ENCODE measurements at places on chromosomes 12 and 14.

DNA sequence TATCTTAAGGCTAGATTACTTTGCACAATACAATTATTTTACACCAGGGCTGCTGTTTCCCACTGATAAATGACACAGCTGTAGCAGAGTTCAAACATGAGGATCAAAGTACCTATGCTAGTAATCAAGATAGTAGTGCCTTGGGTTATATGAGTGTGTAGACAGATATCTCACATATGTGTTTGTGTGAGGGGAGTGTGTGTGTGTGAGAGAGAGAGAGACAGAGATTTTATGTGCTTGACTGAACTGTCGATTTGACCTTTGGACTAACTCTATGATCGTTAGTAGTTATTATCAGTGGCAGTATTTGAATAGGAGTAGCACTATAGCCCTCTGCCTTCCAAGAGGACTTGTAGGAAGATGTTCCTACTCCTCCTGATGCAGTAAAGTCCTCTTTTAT lies 15.5 kb downstream of the PLEKHA5 start:
- DNase-seq = no peak

- no peak for DNase-seq
These were observed 41.3 kb downstream of the SLC16A7 start for GRCh38 chr12:59636945-59637691.

DNA sequence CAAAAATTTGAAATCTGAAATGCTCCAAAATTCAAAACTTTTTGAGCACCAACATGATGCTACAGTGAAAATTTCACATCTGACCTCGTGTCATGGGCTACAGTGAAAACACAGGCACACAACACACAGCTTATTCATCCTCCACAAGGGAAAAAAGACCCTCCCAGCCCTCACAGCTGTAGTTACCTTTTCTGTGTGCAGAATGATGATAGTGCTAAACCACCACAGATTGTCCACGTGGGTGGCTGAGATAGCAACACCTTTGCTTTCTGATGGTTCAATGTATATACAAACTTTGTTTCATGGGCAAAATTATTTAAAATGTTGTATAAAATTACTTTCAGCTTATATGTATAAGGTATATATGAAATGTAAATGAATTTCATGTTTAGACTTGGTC lies 46.8 kb downstream of the FRS2 start:
- no peak for DNase-seq

DNA sequence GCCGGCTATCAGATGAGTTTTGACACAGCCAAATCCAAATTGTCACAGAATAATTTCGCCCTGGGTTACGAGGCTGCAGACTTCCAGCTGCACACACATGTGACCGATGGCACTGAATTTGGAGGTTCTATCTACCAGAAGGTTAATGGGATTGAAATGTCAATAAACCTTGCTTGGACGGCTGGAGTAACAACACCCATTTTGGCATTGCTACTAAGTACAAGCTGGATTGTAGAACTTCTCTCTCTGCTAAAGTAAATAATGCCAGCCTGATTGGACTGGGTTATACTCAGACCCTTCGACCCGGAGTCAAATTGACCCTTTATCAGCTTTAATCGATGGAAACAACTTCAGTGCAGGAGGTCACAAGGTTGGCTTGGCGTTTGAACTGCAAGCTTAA lies 100.2 kb upstream of the EVL start:
- no peak for DNase-seq

- no peak for DNase-seq
These were observed 15.6 kb downstream of the CIPC start for GRCh38 chr14:77113644-77114043.

DNA sequence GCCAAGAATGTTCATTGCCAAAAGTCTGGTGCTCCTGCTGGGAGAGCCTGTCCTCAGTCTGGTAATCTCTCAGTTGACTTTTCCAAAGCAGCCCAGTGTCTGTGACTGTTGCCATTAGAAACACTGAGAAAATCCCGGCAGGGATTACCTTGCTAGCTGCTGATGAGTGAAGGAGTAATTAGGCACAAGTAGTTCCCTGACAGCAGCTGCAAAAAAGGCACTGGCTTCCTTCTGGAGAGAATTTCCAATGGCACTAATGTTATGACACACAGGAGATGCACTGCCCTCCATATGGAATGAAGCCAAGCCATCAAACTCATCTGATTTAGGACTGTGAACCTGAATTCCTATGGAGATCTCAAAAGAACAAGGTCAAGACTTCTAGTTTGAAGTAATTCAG lies 1321.2 kb upstream of the SEL1L start:
- no peak for DNase-seq

- DNase-seq = no peak
These were observed 418.3 kb downstream of the MED13L start for GRCh38 chr12:115859231-115859630.

GRCh38 chr12:56326533-56326932 lies 7.3 kb downstream of the PAN2 start:
- DNase-seq = no peak

GRCh38 chr12:131799828-131800593 lies 28.2 kb upstream of the MMP17 start:
- no peak for DNase-seq

DNA sequence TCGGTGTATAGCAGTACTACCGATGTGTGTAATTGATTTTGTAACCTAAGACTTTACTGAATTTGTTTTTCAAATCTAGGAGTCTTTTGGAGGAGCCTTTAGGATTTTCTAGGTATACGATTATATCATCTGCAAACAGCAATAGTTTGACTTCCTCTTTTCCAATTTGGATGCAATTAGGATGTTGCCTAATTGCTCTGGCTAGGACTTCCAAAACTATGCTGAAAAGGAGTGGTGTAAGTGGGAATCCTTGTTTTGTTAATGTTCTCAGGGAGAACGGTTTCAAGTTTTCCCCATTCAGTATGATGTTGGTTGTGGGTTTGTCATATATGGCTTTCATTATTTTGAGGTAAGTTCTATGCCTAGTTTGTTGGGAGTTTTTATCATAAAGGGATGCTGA lies 171.6 kb upstream of the PDE3A start:
- no peak for DNase-seq

Measured in GF-D8 (cell line).